ENCODE measurements at places on chromosomes 16 and 17.

DNA sequence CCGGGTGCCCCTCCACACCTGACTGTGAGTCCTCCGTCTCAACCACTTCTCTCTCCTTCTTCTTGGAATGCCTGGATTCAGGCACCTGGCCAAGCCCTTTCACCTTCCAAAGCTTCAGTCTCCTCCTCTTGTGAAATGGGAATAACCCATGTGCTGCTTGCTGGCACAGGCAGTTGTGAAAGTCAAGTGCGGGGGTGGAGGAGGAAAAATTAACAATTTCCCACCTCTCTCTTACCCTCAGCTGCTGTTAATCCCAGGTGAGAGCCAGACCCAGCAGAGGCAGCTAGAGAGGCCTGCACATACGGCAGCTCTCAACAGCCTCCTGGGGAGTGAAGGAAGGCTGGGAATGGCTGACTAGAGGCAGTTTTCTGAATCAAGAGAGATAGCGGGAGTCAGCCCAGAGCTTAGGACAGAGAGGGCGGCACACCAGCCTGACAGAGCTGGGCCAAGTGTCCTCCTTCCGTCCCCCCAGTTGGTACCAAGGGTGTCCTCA lies 77.9 kb upstream of the LGALS9 start:
- DNase-seq: no peak

DNA sequence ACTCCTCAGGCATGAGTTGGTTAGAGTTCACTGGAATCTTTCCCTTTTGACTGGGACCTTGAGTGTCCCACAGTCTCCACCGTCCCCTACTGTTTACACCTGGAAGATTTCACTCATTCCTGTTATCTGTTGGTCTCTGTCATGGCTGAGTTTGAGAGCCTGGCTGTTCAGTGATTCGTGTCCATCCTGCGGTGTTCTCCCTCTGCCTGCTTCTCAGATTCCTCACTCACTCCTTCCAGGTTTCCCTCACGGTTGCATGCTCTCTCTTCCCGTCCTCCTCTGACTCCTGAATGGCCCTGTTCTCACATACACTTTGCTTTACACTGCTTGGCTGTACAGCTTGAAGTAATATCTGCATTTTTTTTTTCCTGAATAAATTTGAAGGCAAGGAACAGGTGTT lies 24.5 kb downstream of the OR1D5 start:
- DNase-seq: no peak

DNA sequence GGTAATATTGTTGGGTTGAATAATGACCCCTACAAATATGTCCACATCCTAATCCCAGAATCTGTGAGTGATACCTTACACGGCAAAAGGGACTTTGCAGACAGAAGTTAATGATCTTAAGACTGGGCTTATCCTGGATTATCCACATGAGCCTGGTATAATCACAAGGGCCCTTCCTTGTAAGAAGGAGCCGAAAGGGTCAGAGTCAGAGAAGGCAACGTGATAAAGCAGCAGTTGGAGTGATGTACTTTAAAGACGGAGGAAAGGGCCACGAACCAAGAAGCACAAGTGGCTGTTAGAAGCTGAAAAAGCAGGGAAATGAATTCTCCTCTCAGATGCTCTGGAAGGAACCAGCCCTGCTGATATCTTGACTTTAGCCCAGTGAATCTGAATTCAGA lies 137.8 kb downstream of the UTP18 start:
- DNase-seq: no peak

GRCh38 chr17:45788057-45788456 lies 3.9 kb downstream of the CRHR1 start:
- DNase-seq: no peak

GRCh38 chr17:78324391-78325075 lies 35.3 kb downstream of the SOCS3 start:
- peak; percentile 82 for DNase-seq

- DNase-seq: no peak
These were observed 20.3 kb downstream of the OSBPL7 start for GRCh38 chr17:47801176-47801765.

GRCh38 chr17:40265337-40265736 lies 22.3 kb upstream of the CDC6 start:
- no peak for DNase-seq

DNA sequence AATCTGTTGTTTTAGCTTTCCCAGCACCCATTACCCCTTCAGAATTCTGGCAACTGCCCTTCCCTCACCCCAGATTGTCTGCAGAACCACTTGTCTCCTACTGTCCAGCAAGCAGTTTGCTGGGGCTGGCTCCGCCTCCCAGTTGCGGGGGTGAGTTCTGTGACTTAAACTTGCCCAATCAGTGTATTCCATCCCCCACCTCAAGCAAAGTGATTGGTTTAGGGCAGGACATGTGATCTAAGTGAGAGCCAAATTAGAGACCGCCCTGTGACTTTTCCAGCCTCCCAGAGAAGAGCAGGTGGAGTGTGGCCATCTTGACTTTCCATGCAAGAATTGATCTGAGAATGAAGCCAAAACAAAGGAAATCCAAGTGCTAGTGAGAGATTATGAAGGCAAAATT lies 22.7 kb upstream of the SRCIN1 start:
- DNase-seq: no peak

DNA sequence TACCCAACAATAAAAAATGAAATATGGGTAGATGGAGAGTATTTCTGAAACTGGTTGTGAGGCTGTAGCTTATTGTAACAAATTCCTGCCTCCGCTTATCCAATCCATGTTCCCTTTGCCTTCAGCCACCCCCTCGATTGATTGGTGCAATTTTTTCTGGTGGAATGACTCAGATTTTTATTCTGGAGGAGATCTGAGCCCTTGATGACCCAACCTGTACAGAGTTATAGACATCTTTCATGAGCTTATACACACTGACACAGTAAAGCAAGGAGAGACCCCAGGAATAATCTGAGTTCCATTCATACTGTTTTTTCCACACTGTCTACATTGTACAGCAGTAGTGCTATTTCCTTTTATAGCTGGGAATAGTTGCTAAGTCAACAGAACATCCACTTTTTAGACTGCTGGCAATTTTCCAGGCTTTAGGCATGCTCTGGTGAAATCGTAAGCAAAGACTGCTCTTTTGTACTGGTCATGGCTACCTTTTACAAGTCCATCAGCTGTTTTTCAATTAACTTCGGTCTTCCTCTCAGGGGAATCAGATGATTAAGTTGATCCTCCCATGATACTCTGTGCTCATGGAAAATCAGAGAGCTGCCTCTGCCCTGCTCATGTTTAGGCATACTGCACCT lies 30.1 kb downstream of the CCL4 start:
- peak; percentile 27 for DNase-seq

DNA sequence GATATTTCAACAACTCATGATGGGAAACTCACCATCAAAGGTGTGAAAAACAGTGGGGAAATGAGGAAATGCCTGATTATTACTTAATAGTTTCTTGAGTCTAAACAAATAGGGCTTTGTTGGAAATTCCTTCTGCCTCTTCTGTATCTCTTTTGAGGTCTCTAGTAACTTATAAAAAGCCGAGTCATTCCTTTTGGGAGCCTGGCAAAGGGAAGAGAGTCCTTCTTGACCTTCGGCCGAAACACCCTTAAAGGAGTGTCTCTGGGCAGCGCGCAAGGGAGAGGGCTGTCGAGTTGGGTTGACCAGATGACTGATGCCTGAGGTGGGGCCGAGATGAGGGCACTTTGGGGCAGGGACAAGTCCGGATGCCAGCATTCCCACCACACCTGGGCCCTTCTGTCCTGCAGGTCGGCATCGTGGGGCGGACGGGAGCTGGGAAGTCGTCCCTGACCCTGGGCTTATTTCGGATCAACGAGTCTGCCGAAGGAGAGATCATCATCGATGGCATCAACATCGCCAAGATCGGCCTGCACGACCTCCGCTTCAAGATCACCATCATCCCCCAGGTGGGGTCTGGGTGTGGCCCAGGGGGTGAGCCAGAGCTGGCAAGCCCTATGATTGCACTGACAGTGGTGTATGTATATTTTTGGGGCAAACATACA lies 89.2 kb downstream of the ABCC6 start:
- no peak for DNase-seq

DNA sequence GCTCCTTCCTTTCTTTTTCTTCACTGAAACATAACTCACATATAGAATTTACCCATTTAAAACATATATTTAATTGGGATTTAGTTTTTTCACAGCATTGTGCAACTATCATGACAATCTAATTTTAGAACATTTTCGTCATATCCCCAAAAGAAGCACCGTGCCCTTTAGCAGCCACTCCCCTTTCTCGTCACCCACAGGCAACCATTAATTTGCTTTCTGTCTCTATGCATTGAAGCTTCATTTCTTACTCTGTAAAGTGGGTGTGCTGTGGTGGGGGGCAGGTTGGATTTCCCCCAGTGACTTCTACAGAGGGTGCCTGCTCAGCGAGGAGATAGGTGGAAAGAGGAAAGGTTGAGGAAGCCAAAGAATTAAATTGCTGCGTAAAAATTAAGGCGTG lies 35.8 kb downstream of the MRC2 start:
- DNase-seq: no peak

DNA sequence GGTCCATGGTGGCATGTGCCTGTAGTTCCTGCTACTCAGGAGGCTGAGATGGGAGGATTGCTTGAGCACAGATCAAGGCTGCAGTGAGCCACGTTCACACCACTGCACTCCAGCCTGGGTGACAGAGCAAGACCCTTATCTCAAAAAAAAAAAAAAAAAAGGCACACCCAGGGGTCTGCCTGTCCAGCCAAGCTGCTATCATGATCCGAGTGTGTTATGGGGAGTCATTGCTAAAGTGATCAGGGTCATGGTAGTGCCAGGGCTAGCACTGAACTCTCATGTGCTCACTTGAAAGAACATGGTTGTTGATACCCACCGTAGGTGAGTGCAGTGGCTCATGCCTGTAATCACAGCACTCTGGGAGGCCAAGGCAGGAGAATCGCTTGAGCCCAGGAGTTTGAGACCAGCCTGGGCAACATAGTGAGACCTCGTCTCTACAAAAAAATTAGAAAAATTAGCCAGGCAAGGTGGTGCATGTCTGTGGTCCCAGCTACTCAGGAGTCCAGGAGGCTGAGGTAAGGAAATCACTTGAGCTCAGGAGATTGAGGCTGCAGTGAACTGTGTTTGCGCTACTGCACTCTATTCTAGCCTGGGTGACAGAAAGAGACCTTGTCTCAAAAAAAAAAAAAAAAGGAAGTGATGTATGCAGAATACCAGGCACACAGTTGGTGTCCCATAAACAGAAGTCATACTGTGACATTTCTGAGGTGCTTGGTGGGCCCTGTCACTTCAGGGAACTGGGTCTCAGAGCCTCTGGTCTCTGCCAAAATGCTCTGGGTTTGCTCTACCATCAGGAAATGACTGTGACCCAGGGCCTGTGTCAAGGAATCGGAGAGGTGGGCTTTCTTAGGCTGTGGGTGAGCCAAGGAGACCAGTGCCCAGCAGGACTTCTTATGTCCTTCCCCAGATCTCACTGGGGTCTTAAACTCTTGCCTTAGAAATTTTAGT lies 2.2 kb downstream of the PRM1 start:
- no peak for DNase-seq

DNA sequence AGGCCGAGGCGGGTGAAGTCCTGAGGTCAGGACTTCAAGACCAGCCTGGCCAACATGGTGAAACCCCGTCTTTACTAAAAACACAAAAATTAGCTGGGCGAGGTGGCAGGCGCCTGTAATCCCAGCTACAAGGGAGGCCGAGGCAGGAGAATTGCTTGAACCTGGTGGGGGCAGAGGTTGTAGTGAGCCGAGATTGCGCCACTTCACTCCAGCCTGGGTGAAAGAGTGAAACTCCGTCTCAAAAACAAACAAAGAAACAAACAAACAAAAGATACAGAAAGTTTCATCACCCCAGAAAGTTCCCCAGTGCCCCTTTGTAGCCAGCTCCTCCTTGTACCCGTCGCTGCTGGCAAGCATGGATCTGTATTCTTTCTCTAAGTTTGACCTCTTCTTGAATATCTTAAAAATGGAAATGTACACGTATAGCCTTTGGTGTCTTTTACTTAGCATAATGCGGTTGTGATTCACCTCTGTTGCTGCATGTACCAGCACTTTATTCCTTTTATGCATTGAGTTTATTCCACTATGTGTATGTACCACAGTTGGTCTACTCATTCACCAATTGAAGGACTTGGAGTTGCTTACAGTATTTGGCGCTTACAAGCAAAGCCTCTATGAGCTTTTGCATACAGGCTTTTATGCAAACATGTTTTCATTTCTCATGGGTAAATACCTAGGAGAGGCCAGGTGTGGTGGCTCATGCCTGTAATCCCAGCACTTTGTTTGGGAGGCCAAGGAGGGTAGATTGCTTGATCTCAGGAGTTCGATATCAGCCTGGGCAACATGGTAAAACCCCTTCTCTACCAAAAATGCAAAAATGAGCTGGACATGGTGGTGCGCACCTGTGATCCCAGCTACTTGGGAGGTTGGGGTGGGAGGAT lies 87.5 kb upstream of the CLEC18A start:
- DNase-seq: no peak

- DNase-seq: no peak
These were observed 536 bp downstream of the SLC38A10 start for GRCh38 chr17:81294512-81295030.

- DNase-seq: peak; percentile 78
These were observed 14.7 kb upstream of the BCAR1 start for GRCh38 chr16:75265911-75266701.

All from fibroblast of skin of scalp (primary cell).